ENCODE measurements at places on chromosomes 1 and 21. TPM values are rescaled to one million over a fixed set of nuclear protein-coding genes. Genes with fewer than 3 reads are reported as not detected.

The PRAMEF13 gene
- not detected for total RNA-seq

The ADAMTS4 gene
- 1.2 TPM for total RNA-seq

DNA sequence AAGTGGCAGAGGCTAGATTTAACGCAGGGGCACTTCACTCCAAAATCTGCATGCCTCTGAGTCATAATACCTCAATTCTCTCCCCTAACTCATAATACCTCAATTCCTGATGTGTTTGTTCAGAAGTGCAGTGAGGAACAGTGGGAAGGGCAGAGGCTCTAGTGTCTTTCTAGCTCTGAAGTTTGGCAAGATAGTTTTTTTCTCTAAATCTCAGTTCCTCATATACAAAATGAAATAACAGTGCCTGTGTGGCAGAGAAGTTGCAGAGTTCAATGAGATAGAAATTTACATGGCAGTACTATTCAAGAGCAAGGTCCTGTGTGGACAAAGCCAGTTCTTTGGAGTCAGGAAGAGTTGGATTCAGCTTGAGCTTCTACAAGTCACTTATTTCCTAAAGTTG, 9.8 kb downstream of the JUN start:
- no peak for DNase-seq

The OR2T12 gene
- total RNA-seq = not detected

GRCh38 chr1:247417831-247418230, 1.9 kb downstream of the NLRP3 start:
- DNase-seq = no peak

DNA sequence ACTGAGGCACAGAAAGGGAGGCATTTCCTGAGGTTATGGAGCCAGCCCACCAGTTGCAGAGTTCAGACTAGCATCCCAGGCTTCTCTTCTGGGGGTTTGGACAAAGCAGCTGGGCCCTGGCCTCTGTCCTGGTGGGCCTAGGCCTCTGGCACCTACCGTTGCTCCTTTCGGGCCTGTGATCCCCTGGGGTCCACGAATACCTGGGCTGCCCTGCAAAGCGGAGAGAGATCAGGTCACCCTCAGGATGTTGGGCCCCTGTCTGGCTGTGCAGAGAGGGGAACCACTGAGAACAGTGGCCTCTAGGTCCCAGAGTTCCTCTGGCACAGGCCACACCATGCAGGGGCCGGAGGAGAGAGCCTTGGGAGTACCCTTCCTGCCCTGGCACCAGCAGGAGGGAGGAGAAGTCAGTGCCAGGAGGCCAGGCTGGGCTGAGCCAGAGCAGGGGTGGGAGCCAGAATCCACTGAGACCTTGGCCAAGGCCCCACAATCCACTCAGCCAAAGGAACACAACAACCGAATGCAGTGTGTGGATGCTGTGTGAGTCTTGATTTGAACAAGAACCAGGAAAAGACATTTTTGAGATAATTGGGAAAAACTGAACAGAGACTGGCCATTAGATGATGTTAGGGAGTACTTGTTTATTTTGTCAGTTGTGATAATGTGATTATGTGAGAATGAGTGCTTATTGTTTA, 8.9 kb downstream of the COL9A2 start:
- DNase-seq = no peak

DNA sequence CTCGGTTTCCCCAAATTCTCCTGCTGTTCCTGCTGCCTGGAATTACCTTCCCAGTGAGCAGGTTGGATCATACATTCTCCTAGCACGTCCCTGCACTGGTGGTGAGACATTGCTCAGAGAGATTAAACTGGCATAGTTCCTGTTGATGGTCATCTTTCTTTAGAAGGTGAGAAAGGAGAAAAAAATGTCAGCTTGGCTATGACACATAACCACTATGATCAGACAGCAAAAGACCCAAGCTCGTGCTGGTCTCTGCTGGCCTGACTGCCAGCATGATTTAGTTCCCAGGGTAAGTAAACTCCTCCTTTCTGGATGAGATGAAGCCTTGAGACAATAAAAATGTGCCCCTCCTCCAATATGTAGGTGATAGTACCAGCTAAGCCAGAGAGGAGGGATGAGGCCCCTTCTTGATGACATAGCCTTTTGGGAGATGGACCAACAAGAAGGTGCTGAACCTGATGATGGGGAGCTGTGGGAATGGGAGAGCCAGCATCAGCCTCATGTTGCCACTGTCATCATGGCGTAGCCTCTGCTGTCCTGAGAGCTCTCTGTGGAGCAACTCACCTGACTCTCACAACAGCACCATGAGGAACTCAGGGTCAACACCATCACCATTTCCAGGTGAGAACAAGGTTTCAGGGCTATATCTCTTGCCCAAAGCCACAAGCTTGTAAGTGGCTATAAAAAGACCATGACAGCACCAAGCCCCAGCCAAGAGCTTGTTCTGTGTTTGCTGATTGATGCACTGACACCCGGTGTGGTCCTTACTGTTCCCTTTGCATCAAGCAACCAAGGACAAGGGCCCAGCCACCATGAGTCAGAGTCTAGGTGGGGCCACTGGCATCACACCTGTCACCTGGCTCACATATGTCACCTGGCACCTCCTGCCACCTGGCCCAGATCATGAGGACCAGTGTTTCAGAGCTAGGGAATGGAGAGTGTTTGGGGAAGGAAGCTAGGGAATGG, 200.0 kb downstream of the MATN1 start:
- no peak for DNase-seq

DNA sequence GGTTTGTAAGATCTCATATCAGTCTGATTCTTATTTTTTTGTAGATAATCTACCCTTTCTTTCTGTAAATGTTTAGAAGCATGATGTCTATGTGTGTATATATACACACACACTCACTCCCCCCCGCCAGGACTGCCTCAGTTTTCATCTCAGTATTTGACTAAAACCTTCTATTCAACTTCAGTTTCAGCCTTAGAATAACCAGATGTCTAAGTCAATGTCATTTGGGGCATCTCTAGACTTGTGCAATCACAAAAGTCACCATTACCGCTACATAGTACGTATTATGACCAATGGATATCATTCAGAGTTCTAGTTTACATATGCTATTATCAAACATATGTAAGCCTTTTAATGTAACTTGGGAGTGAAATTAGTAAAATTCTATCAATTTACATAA, 53.3 kb upstream of the BOLA1 start:
- no peak for DNase-seq

- no peak for DNase-seq
Observed at GRCh38 chr1:78577257-78578100, 42.8 kb upstream of the IFI44L start.

DNA sequence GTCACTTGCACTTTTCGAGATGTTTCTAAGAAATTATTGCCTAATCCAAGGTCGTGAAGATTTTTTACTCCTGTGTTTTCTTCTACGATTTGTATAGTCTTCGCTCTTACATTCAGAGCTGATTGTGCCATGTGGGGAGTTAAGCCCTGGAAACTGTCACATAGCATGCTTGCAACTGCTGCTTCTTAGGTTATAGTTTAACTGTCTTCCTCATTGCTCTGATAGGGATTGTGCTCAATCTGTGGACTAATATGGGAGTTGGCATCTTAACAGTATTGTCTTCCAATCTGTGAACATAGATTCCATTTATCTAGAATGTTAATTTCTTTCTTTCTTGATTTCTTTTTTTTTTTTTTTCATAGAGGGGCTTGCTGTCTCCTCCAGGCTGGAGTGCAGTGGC, 34.8 kb upstream of the CAMTA1 start:
- no peak for DNase-seq

DNA sequence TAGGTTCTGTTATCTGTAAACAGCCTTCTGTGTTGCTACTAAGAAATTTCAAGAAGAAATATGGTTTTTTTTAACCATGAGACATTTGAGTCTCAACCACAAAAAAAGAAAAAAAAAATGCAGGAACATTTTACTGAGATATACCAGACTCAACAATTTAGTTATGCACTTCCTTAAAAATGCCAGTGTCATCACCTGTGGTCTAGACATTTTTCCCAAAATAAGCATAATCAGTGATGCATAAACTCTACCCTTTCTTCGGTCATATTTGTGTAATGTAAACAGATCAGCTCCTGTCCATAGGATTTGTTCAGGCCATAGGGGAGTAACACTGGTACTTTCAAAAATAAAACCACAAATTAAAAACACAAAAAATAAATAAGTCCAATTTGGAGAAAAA, 122.6 kb upstream of the TNFSF4 start:
- no peak for DNase-seq

The OR2L2 gene
- total RNA-seq = 0.10 TPM

Measured in activated CD4-positive, alpha-beta memory T cell treated with anti-CD3 and anti-CD28 coated beads, Interleukin-2, amount 10 ng/mL, durations not matched to agents 7 days and 5 days (primary cell).